ENCODE measurements at places on chromosomes 3 and 15.
A peak's percentile ranks its signal among the peaks of the same experiment; 100 is the strongest.

DNA sequence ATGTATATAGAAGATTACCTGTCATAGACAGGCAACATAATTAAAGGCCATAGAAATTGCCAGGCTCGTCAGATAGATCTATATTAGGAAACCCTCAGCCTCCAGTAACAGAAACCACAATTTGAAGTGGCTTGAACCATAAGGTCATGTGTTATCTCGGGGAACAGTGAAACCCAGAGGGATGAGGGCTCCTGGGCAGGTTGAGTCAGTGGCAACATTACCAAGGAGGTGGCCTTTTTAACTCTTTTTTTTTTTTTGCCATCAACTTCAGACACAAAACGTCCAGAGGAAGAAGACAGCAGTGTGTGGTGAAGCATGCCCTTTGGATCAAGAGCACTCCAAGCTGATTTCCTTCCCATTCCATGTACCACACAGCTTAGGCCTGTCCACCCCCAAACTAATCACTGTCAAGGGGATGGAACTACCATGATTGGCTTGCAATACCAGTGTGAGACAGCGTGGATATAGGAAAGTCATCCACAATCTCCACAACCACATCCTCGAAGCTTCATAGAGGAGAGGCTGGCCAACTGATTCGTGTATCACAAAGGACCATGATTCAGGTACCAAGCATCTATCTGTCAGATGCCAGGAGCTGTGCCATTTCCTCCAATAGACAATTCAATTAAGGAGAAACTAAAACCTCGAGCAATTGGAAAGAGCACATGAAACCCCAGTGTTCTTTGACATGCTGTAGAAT, 999 bp upstream of the KIF7 start:
- no peak for DNase-seq

DNA sequence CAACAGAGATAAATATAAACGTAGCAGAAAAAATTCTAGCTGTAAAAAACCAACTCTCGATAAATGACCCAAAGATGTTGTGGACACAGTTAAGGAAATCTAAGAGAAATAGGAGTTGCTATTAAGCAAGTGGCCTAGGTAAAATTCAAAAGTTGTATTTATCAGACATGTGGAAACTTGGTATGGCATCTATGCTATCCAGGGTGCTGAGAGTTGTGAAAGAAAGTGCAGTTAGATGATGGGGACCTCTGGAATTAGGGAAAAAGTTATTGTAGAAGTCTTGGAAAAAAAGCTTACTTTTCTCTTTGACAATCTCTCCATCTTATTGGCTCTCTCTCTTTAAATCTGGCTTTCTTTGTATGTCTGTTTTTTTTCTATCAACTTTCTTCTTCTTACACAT, 1090.9 kb downstream of the TBL1XR1 start:
- no peak for DNase-seq

GRCh38 chr3:27483117-27484014, 818 bp downstream of the SLC4A7 start:
- peak; percentile 13 for DNase-seq

DNA sequence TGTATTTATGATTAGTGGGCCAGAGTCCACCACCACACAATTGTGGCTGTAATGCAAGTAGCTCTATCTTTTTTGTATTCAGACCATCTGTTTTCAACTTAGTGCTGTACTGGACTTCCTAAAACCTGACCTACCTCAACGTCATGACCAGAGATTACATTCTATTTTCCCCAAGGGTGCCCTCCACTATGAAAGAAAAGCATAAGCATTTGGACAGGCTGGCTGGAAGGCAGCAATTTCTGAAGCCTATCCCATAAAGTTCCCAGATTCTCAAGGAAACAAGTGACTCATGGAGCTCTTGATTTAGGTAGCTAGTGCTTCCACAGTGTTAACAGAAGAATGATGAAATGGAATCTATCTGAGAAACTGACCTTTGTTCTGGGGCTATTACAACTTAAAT, 75.8 kb downstream of the COL8A1 start:
- no peak for DNase-seq

DNA sequence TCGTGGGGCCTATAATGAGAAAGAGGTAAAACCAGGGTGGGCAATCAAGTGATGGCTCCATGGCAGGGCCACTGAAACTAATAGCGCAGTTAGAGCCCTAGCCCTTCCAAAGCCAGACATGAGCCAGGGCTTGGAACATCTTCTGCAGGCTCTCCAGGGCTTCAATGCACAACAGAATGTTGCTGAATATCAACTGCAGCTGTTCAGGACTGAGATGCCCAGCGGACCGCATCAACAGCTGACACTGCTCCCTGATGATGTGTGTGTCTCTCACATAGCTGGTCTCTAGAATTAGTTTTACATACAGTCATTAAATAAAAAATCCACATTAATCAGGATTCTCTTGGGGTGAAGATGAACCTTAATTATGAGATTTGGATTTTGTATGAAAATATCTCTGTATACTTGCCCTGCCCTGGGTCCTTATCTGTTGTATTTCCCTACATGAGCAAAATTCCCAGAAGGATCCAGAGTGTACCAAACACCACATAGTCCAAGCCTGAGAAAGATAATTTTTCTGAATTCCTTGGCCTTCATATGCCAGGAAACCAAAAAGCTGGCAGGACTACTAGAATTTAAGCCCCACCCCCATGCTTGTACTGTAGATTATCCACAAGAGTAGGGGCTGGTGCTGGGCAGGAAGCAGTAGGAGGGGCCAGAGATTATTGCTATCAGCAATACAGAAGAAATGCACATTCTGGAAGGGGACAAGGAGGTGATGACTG, 7.7 kb upstream of the GOLGB1 start:
- no peak for DNase-seq
